Stimulated activated CD4-positive, alpha-beta T cell treated with anti-CD3 and anti-CD28 coated beads, Interleukin-1b, Interleukin-23, amount 100 ng/mL, for 1 hour (primary cell): ENCODE measurements at places on chromosomes 4 and X.

DNA sequence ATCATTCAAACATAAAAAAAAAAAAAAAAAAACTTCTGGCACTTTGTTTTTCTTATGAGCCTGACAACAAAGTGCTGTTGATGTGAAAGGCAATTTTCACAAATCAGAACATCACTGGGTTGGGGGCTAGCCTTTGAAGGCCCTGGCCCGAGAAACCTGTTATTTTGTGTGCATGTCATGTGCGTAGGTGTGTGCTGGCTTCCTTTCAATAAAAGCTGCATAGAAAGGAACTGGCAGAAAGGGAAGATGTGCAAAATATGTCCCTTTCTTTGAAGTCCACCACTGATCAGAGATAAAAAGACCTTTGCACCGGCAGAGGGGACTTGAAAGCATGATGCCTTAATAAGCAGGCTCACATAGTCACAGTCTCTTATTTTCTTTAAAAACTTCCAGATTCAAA is 170.8 kb upstream of the RASGEF1B start:
- DNase-seq: no peak

- no peak for DNase-seq
These were observed 670.0 kb upstream of the AMOT start for GRCh38 chrX:113510586-113510985.

DNA sequence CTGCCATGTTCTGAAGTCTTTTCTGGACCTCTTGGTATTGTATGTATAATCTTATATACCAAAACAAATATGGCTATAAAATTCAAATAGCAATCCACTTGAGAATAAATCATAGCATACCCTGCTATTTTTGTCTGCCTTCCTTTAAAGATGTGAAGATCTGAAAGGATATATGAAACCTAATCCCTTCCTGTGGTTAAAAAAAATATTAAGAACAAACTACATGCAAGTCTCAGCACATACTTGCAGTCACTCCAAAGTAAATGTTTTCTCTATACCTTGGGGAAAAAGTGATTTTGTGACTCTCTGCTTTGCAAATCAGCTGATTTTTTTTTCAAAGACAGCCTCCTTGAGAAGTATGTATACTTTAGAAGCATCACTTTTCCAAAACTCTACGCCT is 322.9 kb downstream of the ANKRD50 start:
- DNase-seq: no peak

GRCh38 chrX:112641449-112641848 is 38.3 kb downstream of the LHFPL1 start:
- no peak for DNase-seq

- no peak for DNase-seq
These were observed 98.1 kb upstream of the VCX3B start for GRCh38 chrX:8366481-8366880.

GRCh38 chr4:81307991-81308390 is 93.0 kb upstream of the PRKG2 start:
- no peak for DNase-seq

GRCh38 chr4:165194368-165194767 is 13.0 kb upstream of the KLHL2 start:
- DNase-seq: no peak

DNA sequence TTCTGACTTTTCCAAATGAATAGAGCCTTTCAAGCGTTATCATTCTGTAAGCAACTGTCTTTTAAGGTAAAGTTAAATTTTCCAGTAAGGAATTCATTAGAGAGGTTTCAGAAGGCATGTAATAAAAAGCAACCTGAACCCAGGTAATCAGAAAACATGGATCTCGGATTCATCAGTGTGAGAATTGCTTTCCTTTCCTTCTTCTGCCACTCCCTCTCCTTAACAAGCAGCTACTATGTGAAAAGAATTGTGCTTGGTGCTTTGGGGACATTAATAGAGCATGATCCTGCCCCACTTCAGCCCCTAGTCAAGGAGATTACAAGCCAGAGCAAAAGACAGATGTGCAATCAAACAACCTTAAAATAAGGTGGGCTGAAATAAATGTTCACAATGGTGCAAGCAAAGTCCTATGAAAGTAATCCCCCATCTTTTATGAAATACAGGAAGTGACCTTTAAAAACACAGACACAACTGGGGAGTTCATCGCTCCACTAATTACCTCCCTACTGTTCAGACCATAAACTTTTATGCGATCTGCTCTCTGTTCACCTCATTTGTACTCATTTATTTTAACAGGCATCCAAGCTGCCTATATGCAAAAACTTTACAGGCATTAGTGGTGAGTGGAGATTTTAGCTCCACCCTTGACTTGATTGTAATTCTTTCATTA is 122.9 kb upstream of the RASGEF1B start:
- no peak for DNase-seq

DNA sequence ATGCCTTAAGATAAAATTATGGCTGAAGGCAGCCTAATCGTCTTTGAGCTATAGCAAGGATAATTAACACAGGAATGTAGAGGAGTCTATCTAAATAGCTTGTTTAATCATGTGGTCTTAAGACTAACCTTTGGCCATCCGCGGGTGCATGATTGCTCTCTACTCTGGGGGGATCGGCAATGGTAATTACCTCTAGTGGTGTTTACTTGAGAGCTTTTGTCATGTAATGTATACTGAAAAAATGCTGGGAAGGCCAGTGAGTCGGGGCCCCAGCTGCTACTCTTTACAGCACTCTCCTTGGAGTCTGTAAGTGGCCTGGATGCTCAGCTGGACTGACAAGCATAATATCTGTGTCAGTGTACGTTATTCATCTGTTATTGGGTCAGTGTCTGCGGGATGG is 65.5 kb upstream of the GNPDA2 start:
- no peak for DNase-seq

DNA sequence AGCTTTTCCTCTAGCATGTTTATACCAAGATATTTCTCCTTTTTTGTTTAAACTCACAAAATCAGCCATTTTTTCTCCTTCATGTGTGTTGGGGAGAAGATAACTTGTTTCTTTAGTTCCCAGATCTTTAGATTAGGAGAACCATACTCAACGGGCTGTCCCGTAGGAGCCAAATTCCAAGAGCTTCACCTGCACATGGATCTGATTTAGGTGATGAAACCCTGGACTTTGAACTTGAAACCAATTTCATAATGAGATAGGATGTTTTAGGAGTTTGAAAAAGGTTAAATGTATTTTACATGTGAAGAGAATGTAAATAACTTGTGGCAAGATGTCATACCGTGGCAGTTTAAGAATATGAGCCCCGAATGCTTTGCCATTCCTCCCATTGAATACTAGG is 280.0 kb upstream of the PCDH18 start:
- no peak for DNase-seq

DNA sequence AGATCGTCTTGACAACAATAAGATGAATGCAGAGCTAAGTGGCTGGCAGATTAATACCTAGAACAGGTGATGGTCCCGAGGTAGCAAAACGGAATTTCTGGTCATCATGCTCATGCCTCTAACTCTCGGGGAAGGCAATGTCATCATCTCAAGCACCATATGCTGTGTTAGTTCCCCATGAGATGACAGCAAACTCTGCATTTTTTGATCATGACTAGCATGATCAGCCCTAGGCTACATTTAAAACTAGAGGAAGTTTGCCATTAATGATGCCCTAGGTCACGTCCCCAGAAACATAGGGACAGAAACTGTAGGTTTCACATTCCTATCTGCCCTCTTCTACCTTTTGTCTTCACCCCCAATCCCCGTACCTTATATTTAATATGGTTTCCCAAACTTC is 11.6 kb downstream of the LPAR4 start:
- DNase-seq: no peak

DNA sequence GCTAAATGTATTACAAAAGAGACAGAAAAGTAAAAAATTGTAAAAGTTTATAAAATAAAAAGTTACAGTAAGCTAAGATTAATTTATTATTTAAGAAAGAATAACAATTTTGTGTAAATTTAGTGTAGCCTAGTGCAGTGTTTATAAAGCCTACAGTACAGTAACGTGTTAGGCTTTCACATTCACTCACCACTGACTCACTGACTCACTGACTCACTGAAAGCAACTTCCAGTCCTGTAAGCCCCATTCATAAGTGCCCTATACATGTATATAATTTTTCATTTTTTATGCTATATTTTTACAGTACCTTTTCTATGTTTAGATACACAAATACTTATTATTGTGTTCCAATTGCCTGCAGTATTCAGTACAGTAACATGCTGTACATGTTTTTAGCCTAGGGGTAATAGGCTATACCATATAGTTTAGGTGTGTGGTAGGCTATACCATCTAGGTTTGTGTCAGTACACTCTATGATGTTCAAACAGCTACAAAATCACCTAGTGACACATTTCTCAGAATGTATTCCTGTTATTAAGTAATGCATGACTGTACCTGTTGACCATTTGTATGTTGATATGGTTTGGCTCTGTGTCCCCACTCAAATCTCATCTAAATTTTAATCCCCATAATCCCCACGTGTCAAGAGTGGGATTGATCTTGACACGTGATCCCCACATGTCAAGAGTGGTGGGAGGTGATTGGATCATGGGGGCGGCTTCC is 57.9 kb downstream of the CFAP299 start:
- DNase-seq: no peak

- no peak for DNase-seq
These were observed 59.3 kb downstream of the MAML3 start for GRCh38 chr4:140094438-140095420.

GRCh38 chr4:64807821-64808220 is 398.6 kb upstream of the TECRL start:
- DNase-seq: no peak

DNA sequence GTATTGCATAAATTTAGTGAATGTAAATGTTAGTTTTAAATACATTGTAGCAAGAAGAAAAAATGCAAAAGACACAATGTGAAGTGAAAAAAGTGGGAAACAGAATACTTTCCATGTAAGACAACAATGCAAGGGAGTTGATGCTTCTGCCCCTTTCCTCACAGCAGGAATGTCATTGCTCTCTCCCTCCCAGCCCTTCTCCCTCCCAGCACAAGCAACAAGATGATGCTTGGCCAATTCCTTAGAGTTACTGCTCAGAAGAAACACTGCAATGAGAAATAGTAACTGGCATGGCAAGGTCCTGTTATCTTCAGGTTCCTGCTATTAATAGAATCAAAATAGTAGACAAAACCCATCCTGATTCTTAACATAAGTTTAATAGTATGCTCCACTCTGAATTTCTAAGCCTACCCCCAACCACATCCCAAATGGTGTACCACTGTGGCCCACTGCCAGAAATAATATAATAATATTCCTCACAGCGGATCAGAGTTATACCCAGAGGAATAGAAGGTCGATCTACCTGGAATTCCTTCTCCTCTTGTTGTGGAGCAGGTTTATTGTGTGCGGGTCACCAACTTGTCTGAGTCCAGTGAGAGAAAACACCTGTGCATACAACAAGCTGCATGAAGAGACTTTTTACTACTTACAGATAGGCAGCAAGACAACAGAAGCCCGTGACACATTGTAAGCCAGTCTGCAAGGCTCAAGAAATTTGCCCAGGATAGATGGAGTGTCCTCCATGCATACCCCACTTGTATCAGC is 69.8 kb upstream of the SLC7A11 start:
- no peak for DNase-seq

- DNase-seq: no peak
These were observed 47.6 kb downstream of the COL25A1 start for GRCh38 chr4:109254845-109255244.

- DNase-seq: no peak
These were observed 52.8 kb downstream of the P2RY10 start for GRCh38 chrX:78997870-78998558.

DNA sequence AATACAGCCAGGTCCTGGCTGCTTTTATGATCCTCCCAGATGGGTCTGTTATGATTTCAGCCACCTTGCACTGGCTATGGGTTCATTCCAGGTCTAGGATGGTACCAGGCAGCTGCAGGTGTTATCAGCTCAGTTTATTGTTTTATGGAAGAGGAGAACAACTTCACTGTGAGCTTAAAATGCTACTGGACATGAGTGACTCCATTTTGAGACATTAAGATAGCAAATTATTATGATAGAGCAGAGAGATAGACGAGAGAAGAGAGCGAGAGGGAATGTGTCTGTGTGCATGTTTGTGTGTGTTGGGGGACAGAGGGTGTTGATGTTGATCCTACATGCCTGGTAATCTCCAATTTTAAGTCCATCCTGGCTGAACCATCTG is 820.2 kb downstream of the FSTL5 start:
- DNase-seq: no peak

DNA sequence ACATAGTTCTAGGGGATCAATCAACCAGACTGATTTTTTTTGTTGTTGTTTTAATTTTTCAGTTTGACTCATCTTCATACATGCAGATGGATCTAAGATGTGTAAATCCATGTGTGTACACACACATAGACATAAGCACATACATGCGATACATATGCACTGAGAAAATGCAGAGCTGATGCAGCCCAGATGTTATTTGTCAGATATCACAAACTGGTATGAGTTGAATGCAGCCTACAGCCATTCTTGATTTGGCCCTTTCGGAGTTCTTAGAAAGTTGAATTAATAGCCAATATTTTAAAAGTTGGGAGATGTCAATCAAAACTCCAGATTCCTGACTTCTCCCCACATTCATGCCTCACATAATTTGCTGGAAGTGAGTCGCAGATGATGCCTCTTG is 180.4 kb downstream of the SPATA18 start:
- DNase-seq: no peak

GRCh38 chr4:41064953-41065352 is 149.4 kb downstream of the APBB2 start:
- DNase-seq: no peak

- no peak for DNase-seq
These were observed at the start of gene NLGN4X for GRCh38 chrX:6228720-6229119. Gene NLGN4X (minus strand): TSS chrX:6228867. CDS start chrX:6151466, 77,401 bp downstream.

- no peak for DNase-seq
These were observed 2.6 kb downstream of the GPRIN3 start for GRCh38 chr4:89305028-89305427.

- DNase-seq: no peak
These were observed 20.8 kb upstream of the FAM13A start for GRCh38 chr4:89077761-89078160.

DNA sequence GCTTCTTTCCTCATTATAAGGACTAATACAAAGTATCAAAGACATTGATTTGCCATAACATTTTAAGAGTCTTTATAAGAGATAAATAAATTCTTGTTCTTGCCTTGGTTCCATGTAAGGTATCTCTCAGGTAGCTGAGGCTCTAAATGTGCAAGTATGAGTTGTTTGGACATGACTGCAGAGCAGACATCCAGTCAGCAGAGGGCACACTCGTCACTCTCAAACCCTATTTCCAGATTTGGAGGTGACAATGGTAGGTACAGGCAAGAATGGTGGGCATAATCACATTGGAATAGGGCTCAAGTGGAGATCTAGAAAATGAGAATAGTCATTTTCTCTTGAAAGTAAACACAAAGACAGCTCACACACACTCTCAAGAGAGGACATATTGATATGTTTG is 133.3 kb upstream of the ZIC3 start:
- no peak for DNase-seq

DNA sequence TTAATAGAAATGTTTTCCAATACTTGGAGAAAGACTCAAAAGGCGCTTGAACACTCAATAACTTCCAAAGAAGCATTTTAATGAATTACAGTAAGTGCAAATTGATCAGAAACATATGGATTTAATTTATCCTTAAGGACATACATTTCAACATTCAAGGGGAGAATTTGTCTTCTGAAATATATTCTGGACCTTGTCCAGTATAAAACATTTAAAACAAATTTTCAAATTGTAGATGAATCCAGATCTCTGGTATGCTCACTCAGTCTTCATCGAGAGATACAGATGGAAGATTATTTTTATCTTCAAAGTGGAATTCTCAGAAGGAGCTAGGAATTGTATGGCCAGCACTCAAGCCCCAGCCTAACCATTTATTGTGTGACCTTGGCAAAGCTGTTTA is 310.4 kb downstream of the ZNF674 start:
- DNase-seq: no peak
